ENCODE measurements at places on chromosomes 3 and 15.

DNA sequence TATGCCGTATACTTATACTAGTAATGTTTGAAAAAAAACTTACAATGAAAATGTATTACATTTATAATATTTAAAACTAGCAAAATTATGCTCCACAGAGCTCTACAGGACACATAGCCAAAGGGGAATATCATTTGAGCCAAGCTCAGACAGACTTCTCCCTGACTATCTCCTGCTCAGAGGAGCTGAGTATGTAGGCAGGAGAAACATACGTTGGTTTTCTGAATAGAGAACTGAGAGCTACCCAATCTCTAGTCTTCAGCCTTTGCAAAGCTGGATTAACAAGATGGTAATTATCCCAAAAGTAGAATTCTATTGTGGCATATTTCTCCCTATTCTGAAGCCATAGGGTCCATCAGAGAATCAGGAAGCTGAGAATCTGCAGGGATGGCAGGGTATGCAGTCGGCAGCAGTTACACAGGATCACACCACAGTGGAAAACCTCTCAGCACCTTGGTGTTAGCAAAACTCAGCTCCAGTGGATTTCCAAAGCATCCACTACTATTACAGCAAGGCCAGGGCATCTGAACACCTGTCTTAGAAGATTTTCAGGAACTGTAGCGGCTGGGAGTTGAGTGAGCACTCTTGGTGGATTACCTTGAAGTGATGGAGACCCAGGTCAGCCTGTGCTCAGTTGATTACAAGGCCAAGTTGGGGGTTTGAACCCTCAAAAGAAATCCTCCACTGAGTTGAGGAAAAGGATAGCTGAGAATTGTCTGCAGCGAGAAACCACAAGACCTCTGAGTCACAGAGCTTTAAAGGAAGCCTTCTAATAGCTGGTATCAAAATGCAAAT, 30.1 kb downstream of the GPR15 start:
- H3K27me3 ChIP-seq = no peaks in the 10 kb centered on the region
- no peaks in the 10 kb centered on the region for H3K36me3 ChIP-seq
- H3K27ac ChIP-seq = no peak overlapping the region
- no peak overlapping the region for H3K4me3 ChIP-seq
- H3K4me1 ChIP-seq = peaks cover 67% of the 10 kb centered on the region
- DNase-seq = peak; percentile 58

- no peaks in the 10 kb centered on the region for H3K36me3 ChIP-seq
- H3K4me3 ChIP-seq = no peak overlapping the region
- H3K27ac ChIP-seq = no peak overlapping the region
- no peaks in the 10 kb centered on the region for H3K27me3 ChIP-seq
- H3K4me1 ChIP-seq = peaks cover 12% of the 10 kb centered on the region
- DNase-seq = no peak
These were observed 66.2 kb upstream of the CGNL1 start for GRCh38 chr15:57309856-57310760.

- H3K27ac ChIP-seq = no peak overlapping the region
- H3K27me3 ChIP-seq = no peaks in the 10 kb centered on the region
- H3K36me3 ChIP-seq = no peaks in the 10 kb centered on the region
These were observed 1.2 kb downstream of the SHISA5 start for GRCh38 chr3:48502728-48503168.

GRCh38 chr3:16999871-17000270, 115.1 kb downstream of the PLCL2 start:
- DNase-seq = no peak
- no peaks in the 10 kb centered on the region for H3K36me3 ChIP-seq
- H3K27me3 ChIP-seq = no peaks in the 10 kb centered on the region
- H3K4me1 ChIP-seq = peaks cover 11% of the 10 kb centered on the region

- DNase-seq = no peak
- H3K27ac ChIP-seq = no peak overlapping the region
- no peaks in the 10 kb centered on the region for H3K27me3 ChIP-seq
- no peak overlapping the region for H3K4me3 ChIP-seq
These were observed 759.9 kb upstream of the ALCAM start for GRCh38 chr3:104606812-104607211.

- no peaks in the 10 kb centered on the region for H3K27me3 ChIP-seq
- no peaks in the 10 kb centered on the region for H3K4me1 ChIP-seq
- H3K27ac ChIP-seq = no peak overlapping the region
- DNase-seq = no peak
These were observed 325.0 kb downstream of the FOXP1 start for GRCh38 chr3:71258526-71258925.
